ENCODE measurements at places on chromosomes 13 and 19. TPM values are rescaled to one million over a fixed set of nuclear protein-coding genes. Genes with fewer than 3 reads are reported as not detected.

GRCh38 chr19:18507021-18507726 is 14.7 kb downstream of the ELL start:
- DNase-seq = no peak

DNA sequence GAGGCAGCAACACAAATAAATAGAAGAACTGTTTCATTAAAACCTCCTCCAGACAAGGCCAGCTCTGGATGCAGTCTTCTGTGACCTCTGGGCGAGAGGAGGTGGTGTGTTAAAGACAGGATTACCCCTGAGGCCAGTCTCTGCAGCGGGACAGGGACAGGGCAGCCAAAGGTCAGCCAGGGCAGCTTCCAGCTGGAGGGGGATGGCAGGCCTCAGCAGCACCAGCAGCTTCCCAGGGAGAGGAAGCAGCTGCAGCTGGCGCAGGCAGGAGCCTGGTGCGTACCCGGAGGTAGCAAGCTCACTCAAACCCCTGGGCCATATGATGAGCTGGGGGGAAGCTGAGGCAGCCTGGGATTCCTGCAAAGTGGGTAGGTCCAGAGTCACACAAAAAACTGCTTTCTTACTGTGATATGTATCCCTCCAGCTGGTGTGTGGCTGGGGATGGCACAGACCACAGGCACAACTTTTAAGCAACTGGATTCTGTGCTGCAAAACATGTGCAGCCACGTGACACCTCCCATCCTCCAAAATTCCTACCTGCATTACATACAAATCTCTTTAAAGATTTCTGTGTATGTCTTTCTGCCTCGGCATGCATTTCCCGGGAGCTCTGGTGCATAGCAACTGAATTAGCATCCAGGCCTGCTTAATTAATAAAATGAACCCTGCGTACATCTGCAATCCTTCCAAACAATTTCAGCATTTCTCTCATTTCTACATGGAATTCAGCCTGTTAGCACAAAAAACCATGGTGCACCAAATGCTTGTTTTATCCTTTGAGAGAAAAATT is 238.3 kb upstream of the MAB21L1 start:
- no peak for DNase-seq

GRCh38 chr13:111883571-111884343 is 183.2 kb upstream of the SOX1 start:
- no peak for DNase-seq

GRCh38 chr13:50107205-50107604 is 92.0 kb downstream of the KCNRG start:
- no peak for DNase-seq

DNA sequence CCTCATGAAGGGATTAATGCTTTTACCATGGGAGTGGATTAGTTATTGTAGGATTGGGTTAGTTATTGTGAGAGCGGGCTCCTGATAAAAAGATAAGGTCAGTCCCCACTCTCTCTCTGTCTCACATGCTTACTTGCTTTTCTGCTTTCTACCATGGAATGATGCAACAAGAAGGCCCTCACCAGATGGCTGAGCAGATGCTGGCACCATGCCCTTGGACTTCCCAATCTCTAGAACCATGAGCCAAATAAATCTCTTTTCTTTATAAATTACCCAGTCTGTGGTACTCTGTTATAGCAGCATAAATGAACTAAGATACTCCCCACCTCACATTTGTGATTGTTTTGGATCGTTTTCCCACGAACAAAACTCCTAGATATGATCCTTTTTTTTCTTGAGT is 353.8 kb downstream of the DNAJC15 start:
- no peak for DNase-seq

GRCh38 chr19:47813304-47813994 is 8.3 kb upstream of the CRX start:
- DNase-seq = peak; percentile 75

- DNase-seq = no peak
Observed at GRCh38 chr13:21336609-21337349, 122.3 kb downstream of the ZDHHC20 start.

DNA sequence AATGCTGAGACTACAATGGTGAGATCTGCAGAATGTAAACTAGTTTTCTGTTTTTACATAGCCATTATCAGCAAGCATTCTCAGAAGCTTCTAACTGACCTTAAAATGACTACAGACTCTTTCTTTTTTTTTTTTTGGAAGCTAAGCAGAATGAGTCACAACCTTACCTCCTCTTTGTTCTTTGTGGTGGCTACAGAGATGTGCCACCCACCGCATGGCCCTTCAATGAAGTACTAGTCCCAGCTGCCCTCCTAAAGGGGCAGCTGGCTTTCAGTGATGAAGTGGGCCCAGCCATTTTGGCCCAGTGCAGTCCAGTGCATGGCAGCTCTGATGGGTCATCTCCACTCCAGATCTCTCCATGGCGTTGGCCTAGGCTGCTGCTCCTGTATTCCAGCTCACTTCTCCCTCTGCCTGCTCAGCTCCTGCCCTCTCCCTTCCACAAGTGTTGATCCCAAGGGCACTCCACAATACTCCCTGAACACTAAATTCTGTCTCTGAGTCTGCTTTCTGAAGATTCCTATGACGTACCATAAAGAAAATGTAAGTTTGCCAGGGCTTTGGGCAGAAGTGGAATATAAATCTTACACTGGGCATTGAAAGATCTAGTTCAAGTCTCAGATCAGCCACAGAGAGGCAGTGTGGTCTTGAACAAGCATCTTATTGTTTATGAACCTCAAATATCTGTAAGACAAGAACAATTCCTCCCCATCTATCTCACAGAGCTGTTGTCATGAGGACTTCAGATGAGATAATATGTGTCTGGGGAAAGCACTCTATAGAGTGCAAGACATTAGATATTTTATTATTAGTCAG is 85.6 kb downstream of the RXFP2 start:
- no peak for DNase-seq

ZNF613 gene
- 2.0 TPM for total RNA-seq

COLGALT1 gene
- total RNA-seq = 42.1 TPM

TRIM28 gene
- total RNA-seq = 427 TPM

IRGC gene
- total RNA-seq = not detected

Data from T-helper 17 cell (primary cell).